NCI-H1092 (cell line): ENCODE measurements at places on chromosomes 7 and 10.

DNA sequence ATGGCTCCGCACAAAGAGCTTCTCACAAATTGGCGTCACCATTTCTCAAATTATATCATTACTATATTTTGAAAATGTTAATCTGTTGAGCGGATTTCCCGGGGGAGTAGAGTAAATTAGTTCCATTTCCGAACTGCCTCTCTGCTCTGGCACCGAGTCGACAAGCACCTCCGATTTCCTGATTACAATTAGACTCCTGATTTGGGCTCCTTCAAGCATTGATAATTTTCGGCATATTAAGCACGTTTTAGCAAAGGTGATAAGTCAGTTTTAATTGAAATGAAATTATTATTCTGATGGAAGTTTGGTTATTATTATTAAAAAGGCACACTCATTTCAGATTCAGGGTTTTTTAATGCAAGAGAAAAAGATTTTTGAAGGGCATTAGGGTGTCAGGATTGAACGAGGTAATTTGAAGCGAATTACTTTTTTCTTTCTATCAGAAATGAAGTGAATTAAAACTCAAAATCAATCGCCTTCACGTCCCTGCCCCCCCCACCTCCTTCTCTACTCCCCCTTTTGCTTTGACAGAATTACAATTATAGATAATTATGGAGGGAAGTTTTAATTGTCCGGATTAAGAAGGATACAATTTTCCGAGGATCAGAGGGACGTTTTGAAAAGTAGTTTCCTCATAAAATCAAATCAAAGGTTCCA lies 4.0 kb upstream of the UNCX start:
- DNase-seq, result no peak

DNA sequence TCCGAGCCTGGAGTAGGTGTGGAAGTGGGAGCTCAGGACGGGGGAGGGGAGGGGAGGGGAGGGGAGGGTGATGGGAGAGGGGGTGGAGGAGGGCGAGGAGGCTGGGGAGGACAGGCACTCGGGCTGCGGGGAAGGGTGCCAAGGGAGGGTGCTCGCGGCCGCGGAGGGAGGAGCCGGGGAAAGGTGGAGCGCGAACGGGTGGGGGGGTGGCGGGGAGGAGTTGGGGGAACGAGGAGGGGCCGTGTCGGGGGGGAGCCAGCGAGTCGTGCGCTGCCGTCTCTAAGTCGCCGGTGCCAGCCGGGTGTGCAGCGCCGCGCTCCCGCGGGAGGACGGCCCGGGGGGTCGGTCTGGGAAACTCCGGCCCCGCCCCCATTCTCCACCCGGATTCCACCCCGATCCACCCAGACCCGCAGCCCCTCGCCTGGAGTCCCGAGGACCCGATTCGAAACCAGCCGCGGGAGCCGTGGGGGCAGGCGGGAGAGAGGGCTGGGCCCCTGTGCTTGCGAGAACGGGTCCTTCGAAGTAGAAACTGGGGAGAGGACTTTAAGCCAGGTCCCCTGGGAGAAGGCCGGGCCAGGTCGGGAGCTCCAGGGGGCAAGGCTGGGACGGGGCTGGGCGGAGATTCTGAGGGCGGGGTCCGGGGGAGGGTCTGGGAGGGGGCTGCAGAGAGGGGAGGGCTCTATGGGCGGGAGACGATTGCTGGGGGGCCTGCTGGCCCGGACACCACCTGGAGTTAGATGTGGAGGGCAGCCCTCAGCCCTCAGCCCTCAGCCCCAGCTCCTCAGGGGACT lies at the start of gene ZNF467:
TSS of gene ZNF467 (minus strand) at position 143 of the 791 bp plus-strand sequence. CDS start 2,556 bp downstream, outside the sequence.
- DNase-seq, result no peak

DNA sequence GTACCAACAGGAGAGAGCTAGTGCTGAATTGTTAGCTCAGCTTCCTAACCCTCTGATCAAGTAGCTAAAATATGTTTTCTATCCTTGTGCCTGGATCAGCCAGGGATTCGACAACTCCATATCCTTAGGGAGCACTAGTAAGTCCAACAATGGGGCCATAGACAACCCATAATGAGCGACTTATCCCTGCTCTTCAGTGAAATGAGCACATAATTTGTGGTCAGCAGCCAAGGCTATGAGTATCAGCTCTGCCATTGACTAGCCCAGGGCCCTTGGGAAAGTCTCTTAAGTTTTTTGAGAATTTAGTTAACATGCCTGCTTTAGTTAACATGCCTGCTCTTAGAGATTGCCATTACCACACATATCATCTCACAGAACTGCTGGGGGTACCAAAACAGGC lies 39.3 kb downstream of the COL1A2 start:
- DNase-seq, result no peak

DNA sequence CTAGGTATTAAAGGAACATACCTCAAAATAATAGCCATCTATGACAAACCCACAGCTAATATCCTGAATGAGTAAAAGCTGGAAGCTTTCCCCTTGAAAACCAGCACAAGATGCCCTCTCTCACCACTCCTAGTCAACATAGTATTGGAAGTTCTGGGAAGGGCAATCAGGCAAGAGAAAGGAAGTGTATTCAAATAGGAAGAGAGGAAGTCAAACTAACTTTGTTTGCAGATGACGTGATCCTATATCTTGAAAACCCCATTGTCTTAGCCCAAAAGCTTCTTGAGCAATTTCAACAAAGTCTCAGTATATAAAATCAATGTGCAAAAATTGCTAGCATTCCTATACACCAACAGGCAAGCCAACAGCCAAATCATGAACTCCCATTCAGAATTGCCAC lies 131.3 kb downstream of the FANK1 start:
- no peak for DNase-seq

GRCh38 chr7:80359476-80359875 lies 152.4 kb downstream of the GNAT3 start:
- no peak for DNase-seq

DNA sequence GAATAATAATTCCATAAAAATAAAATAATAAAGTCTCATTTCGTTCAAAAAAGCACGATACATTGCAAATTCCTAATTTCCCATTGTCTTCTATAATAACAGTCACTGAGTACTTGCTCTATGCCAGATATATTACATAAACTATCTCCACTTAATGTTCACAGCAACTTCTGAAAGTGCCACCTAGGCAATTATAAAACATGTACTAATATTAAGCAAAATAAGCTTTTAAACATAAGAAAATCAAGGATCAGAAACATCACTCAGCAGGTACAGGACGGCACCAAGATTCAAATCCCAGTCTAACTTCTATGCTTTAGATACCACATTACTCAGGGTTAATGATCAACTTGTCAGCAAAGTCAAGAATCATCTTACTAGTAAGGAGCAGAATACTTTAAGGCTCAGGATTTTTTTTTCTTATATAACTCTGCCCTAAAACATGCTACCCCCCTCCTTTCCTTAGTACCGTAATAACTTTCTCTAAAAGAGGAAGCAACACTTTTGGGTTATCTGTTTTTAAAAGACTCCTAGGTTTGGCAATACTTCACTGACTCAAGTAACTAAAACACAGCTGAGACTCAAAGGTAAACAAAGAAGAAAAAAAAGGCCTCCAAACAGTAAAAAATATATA lies 51.3 kb downstream of the USP6NL start:
- DNase-seq, result no peak

DNA sequence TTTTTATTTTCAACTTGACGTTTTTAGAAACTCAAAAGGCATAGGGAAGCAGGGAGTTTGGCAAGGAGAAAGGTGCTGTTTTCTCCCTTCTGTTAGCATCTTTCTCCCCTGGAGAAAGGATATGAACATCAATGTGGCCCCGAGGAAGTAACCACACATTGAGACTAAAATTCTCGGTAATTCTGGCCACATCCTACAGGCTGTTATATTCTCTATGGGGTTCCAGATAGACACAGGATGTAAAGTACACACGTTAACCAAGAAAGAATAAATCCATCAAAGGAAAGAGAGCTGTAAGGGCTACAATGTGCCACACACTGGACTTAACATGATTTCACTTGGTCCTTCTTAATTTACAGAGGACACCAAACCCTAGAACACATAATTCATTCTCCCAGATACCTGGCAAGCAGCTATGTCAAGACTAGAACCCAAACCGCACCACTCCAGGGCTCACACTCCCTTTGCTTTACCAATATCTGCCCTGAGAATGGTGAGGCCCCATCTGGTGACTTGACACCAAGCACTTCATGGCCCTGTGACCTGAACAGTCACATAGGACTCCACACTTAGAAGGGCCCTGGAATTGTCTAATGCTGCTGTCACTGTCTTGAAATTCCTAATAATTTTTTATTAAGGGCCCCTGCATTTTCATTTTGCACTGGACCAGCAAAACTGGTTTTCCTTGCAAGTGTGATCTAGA lies 73.9 kb downstream of the PRLHR start:
- DNase-seq, result no peak

DNA sequence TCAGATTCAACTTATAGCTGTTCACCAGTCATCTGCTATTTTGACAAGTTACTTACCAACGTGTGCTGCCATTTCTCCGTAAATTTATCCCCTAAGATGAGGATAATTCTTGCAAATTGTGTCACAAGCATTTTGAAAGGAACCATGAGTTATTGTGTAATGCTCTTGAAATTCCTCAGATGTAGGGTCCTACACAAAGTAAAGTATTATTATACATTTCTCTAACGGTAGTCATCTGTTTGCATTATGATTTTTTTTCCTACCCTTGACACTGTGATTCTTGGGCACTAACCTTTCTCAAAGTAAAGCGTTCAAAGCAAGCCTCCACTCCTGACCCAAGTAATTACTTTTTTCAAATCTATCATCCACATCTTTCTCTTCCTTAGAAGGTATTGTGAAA lies 8.1 kb downstream of the HERC4 start:
- DNase-seq, result no peak

- no peak for DNase-seq
Observed at GRCh38 chr10:33095867-33096815, 138.1 kb upstream of the ITGB1 start.

GRCh38 chr7:117023325-117023854 lies 70.1 kb downstream of the ST7 start:
- no peak for DNase-seq

- no peak for DNase-seq
Observed at GRCh38 chr10:25393621-25394020, 218.8 kb downstream of the GPR158 start.

DNA sequence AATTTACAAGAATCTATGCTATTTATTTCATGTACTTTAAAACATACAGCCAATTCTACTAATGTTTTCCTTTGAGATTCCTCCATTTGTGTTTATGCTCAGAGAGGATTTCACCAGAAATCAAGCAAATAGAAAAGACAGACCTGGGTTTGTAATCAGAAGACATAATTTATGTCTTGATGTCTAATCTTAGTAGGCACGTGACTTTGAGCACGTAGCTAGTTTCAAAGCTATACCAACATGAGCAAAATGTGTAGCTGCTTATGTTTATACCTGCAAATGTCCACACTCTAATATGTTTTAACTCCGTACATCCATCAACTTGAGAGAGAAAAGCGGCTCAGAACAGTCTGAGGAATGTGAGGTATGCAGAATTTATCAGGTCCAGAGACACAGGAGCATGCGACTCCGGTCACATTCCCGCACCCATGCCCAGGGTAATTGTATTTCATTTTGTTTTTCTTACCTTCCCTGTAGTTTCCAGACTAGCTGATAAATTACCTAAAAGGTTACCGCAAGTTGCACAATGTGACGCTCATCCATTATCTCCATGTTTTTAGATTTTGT lies 40.0 kb downstream of the SVOPL start:
- DNase-seq, result no peak

DNA sequence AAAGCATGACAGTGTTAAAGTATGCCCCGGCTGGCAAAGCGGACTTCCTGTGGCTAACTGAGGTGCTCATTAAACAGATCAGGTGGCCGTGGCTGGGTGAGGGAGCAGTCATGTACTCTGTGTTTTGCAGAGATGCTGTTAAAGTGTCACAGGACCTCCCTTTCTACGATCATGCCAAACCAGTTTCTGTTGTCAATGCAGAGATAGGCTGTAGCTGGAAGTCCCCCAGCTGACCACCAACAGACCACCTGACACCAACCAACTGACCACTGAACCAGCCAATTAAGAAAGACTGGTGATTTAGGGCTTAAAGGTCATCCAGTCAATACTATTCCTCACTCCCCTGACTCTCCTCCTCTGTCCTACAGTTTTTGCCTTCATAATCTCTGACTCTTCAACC lies 431.1 kb upstream of the LRGUK start:
- DNase-seq, result no peak

DNA sequence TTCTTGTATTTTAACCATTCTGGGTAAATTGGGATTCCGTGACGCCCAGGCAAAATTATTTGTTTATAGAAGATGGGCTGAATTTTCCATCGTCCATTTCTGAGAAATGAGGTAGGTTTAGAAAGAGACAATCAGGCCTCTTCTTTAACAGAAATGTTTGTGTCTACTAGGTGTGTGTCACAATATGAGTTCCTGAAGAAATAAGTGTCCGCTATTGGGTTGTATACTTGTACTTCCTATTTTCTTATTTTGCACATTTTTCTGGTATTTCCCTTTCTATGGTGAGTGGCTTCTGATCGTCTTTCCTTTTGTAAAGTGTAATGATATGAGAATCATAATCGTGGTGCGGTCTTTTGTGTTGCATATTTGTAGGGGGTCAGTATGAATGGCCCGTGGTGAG lies 83.9 kb downstream of the TCF7L2 start:
- no peak for DNase-seq

DNA sequence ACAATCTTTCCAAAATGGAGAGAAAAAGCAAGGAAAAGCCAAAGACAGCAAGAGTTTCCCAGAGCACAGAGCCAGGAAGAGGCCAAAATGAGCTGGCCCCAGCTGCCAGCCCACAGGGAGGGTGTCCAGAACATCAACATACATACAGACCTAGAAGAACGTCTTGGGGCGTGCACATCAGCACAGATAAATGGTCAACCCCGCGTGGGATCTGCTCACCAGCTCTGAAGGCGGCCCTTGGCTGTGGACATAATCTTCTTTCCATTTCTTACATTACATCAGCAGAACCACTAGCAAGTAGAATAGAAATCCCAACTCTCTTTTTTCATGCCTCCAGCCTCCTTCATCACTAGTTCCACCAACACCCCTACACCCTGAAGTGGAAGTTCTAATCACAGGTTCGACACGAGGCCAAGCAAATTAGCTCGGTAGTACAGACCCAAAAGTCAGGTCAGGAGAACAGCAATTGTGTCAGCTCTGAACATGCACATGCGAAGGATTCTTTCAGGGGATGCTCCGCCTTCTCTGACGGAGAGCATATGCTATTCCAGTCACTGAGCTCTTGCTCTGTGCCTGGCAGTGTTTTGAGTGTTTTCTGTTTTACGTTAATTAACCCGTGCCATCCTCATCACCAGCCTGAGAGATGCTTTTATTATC lies 16.4 kb downstream of the SH3PXD2A start:
- no peak for DNase-seq

DNA sequence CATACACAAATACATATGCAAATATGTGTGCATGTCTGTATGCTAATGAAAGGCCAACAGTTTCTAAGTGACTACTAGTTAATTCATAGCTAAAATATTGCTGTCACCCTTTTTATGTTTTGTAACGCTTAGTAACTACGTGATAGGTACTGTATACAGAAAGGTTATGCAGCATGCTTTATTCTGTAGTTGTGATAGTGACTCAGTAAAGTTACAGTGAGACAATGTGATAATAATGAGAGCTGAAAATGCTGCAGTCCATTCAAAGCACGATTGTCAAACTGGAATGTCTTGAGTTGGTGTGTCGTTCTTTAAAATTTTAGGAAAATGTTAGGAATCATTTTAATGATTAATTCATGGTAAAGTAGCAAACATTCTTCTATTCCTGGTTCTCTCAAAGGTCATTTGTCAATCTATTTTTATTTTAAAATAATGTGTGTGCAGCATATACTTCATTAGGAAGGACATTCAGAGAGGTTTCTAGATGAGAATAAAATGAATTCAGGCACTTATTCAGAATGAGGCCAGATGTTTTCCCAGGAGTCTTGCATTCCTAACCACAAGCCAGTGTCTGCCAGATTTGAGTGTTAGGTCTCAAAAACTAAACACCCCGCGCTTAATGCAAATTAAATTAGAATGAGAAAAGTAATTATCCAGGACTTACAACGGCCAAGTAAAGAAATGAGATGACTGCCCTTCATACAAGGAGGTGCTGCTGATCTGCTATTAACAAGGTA lies 408.8 kb upstream of the FZD8 start:
- DNase-seq, result no peak
